NCI-H1930 (cell line): ENCODE measurements at places on chromosomes 16 and 17.

DNA sequence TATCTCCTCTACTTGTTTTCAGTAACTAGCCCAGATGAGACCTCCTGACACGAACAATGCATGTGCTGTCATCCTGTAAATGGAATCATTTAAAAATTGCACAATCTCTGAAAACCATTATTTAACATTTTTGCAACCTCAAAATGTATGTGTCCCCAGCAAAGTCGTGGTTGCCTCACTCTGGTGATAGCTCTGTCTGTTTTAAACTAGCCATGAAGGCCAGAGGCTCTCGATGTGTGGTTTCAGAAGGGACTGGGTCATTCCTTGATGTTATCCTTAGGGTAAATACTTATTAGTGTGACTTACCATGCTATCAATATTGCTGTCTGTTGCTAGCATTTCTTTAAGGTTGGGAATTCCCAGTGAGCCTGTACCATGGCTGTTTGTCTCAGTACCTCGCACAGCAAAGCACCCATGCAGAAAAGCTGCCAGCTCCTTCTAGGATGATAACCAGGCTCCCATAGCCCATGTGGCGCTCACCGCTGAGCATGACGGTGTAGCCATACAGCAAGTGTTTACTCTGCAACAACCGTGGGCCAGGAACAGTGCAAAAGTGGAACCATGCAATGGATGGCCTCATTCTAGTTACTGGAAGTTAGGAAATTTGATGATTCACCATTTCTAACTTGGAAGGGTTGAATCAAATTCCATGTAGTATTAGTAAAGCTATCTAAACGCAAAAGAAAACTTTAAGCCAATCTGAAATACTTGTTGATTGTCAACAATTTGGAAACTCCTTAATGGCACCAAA, 2.9 kb upstream of the PGS1 start:
- no peak for DNase-seq

- DNase-seq = no peak
Measured at GRCh38 chr16:72561-73548, at the start of gene RHBDF1. Gene RHBDF1 (minus strand): TSS chr16:72631. CDS start chr16:65015, 7,616 bp downstream.

- no peak for DNase-seq
Measured at GRCh38 chr16:64933885-64934284, 188.0 kb downstream of the CDH11 start.

GRCh38 chr17:4514779-4515178, 16.1 kb downstream of the SPNS2 start:
- no peak for DNase-seq

DNA sequence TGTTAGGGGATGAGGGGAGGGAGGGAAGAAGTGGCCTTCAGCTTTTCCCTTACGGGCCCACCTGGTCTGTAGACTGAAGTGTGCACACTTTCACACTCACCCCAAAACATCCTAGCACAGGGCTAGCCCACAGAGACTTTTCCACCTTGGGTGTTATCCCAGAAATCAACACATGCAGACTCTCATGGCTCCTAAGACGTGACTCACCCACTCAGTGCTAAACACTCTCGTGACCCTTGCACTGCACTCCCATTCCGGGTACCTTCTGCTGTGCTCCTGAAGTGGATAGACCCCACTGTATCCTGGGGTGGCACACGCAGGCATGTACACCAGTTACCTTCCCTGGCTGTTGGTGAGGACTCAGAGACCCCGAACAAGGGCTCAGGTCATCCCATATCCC, 23.0 kb upstream of the ABCC3 start:
- DNase-seq = no peak

DNA sequence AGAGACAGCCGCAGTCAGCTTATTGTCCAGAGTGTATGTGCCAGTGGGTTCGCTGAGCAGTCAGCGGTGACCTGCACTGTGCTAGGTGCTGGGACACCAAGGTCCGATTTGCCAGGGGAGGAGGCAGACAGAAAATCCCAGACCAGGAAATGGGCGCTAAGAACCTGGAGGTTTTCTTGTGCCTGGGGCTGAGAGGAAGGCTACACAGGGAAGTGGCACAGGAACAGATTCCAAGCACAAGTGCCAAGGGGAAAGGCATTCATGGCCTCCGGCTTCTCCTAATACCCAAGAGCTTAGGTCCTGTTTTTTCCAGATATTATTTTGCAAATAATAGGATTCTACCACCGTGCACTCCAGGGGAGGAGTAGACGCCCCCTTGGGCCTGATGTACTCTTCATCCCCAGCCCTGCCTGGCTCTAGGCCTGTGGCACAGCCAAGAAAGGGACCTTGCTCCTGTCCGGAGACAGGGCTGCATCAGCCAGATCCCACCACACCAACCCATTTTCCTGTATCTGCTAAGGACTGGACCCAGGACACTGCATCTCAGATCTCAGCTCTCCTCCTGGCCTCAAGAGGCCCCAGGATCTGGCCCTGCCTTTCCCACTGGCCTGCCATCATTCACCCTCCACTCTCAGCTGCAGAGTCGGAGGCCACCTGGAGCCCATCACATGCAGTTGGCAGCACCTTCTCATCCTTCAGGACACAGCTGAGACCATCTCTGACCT, 187.2 kb downstream of the NTN1 start:
- DNase-seq = no peak

GRCh38 chr17:82691714-82692113, 6.8 kb downstream of the RAB40B start:
- DNase-seq = no peak
